ENCODE measurements at places on chromosomes 13 and 19.
A peak's percentile ranks its signal among the peaks of the same experiment; 100 is the strongest.

GRCh38 chr13:112561478-112561877, 26.5 kb downstream of the TUBGCP3 start:
- no peak for DNase-seq

- peak; percentile 89 for DNase-seq
Measured at GRCh38 chr19:48837051-48837524, 797 bp upstream of the HSD17B14 start.

DNA sequence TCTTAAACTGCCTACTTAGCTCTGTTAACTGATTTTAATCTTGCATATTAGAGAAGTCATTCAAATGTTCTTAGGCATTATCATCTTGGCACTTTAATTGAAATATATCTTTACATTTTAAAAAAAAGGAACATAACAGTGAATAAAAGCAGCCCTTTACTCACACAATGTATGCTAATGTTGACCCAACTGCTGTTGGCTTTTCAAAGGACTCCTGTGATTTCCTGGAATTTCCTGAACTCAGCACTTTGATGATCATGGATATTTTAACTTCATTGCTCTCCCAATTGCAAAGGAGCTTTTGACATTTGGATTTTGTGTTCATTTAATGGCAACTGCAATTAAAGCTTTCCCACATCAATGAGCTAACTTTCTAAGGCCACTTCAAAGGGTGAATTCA, 1230.3 kb downstream of the DIAPH3 start:
- no peak for DNase-seq

- DNase-seq = no peak
Measured at GRCh38 chr19:53172889-53173288, 14.0 kb upstream of the ZNF347 start.

GRCh38 chr13:39847336-39847735, 191.9 kb downstream of the COG6 start:
- no peak for DNase-seq

- DNase-seq = no peak
Measured at GRCh38 chr13:50609011-50609410, 234.5 kb downstream of the DLEU7 start.

GRCh38 chr13:111967572-111968201, 99.3 kb upstream of the SOX1 start:
- DNase-seq = no peak

- no peak for DNase-seq
Measured at GRCh38 chr13:32587811-32588170, 1.5 kb downstream of the PDS5B start.

- no peak for DNase-seq
Measured at GRCh38 chr13:40640845-40641458, 25.5 kb downstream of the FOXO1 start.

DNA sequence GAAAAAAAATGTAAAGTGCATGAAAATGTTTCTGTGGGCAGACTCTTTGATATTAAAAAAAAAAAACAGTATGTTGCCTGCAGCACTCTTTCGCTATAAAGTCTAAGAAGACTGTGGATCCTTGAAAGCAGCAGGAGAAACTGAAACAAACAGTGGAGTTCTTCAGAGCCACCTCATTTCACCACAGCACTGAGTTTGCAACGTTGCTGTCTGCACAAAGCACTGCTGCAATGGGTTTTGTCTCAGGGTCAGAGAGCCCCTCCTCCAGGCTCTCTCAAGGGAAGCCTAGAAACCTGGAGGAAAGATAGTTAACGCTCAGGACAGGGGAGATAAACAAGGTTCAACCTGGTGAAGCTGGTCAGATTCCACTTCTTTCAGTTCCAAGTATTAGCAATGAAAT, 248.7 kb downstream of the EFNB2 start:
- no peak for DNase-seq

GRCh38 chr13:24038841-24039330, 121.6 kb upstream of the SPATA13 start:
- DNase-seq = no peak

DNA sequence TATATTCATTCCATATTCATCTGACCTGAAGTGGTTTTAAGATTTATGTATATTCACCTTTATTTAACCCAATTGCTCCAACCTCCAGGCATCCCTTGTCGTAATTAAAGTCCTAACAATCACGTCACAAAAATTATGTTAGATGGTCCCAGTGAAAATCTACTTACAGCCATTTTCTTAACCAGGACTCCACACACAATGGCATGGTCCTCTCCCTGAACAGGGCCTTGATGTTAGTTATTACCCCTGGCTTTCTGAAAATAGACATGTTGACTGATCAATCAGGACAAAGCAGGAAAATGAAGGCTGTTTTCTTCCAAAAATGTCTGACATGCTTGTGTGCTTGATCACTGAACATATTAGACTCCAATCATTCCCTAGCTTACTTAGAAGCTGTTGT, 542.7 kb upstream of the SLITRK5 start:
- DNase-seq = no peak

DNA sequence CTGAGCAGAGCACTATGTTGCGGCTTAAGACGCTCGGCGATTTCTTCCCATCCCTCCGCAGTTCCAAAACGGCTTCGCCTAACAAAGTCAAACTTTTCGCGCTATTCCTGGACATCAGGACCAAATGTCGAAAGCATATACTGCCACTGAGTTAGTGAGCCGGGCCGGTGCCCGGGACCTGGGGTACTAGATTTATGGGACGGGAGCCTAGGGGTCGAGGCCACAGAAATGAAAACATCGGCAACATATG, 699 bp downstream of the RCBTB2 start:
- DNase-seq = no peak

DNA sequence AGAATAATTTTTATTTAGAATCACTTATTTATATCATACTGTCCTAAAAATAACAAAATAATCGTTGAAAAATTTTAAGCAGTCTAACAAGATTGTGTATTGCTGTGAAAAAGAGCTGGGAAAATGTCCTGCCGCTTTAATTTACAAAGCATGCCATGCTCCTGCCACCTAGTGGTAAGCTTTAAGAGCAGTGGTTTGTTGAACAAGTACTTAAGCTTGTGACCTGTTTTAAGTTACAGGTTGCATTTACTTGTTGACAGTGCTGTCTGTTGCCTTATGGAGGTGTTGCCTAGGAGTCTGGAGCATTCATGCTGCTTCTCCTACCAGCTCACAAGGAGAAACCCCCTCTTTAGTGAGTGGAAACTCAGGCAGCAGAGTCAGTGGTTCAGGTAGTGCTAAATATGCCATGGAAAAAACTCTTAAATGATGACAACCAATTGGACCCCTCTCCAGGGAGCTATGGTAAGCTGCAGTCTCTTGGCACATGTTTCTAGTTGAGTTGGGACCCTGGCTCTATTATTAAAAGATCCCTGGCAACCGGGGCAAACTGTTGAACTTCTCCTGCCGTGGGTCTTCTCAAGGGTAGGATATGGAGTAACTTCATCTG, 68.4 kb downstream of the SPATA13 start:
- DNase-seq = peak; percentile 59

DNA sequence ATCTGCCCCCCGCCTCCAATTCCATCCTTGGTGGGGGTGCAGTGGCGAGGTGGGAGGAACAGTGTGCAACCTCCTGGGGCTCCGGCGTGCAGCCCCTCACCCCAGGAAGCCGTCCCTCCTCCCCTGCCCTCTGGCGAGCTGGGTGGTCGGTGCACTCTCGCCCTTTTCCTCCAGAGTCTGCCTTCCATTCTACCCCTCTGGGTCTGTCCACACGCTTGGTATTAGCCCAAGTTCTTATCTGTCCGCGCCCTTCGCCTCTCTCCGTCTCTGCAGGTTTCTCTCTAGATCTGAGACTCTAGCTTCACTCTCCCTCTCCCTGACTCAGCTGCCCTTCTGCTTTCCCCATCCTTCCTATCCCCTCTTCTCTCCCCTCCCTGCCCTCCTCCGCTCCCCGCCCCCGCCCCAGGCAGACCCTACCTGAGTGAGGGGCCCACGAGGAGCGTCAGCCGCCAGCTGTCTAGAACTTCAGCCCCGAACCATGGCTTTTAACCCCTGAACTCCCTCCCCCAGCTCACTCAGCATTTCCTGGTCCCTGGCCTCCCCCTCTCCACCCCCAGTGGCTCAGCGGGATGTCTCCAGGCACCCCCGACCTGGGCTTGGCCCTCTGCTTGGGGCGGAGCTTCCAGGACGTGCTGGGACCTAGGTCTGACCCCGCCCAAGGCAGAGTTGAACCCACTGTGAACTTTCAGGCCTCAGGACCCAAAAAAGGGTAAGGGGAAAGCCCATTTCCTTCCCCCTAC, 499 bp upstream of the KLK13 start:
- no peak for DNase-seq

GRCh38 chr13:45896285-45896684, 44.7 kb upstream of the SIAH3 start:
- no peak for DNase-seq

- no peak for DNase-seq
Measured at GRCh38 chr13:70249332-70250064, 141.2 kb upstream of the KLHL1 start.

GRCh38 chr19:37698216-37698615, 21.3 kb downstream of the ZNF607 start:
- DNase-seq = no peak

GRCh38 chr19:35029737-35030256, 473 bp upstream of the SCN1B start:
- DNase-seq = no peak

GRCh38 chr19:48772503-48772953, 17.2 kb downstream of the FGF21 start:
- no peak for DNase-seq

GRCh38 chr19:41330946-41331678, 21.1 kb downstream of the CCDC97 start:
- no peak for DNase-seq

GRCh38 chr19:46254776-46255175, 25.2 kb downstream of the IGFL1 start:
- DNase-seq = no peak

- DNase-seq = no peak
Measured at GRCh38 chr19:16258440-16258903, 60.8 kb downstream of the AP1M1 start.

GRCh38 chr13:51726446-51727193, 77.3 kb downstream of the DHRS12 start:
- no peak for DNase-seq

DNA sequence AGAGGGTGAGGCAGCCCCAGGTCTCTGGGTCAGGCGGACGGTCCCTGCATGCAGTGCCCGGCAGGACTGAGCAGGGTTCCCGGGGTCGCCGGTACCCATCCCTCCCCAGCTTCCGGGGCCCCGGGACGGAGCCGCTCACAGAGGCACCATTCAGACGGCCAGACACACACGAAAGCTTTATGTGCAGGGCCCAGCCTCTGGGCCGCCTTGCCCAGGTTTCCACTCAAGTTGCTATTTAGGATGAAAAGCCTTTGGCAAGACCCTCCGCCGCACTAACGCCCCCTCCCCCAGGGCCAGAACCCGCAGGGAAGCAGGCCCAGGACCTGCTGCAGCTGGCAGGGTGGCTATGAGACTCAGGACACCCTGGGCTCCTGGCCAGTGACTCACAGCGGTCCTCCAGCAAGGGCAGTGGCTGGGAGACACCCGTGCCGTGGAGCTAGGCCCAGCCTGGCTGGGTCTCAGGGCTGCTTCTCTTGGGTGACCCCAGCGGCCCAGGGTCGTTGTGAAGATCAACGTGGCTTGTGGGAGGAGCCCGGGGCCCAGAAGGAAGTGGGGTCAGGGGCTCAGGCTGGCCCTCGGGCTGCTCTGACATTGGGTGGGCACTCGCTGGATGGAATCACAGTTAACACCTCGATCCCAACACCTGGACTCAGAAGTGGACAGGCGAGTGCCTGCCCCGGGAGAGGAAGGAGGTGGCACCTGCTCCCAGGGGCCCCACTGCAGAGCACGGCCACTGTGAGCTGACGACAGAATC, 4.8 kb downstream of the C19orf25 start:
- no peak for DNase-seq

DNA sequence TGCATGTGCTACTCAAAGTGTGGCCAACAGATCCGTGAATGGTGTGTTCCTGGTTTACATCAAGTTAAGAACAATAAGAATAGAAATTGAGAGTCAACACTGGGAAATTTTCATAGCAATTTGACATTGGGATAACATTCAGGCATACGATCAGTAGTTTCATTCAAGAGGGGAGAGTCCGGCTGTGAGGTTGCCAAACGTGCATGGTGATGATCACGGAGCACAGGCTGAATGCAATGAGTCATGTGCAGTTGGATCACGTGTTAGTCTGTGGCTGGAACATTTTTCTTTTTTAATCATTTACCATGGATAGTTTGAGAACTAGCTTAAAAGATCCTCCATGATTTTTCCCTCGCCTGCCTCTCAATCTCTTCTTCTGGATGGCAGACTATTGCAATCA, 2.5 kb upstream of the DCT start:
- DNase-seq = no peak

- DNase-seq = no peak
Measured at GRCh38 chr13:114021464-114022308, 47.8 kb upstream of the C13orf46 start.

- no peak for DNase-seq
Measured at GRCh38 chr13:95226932-95227695, 74.1 kb downstream of the ABCC4 start.

DNA sequence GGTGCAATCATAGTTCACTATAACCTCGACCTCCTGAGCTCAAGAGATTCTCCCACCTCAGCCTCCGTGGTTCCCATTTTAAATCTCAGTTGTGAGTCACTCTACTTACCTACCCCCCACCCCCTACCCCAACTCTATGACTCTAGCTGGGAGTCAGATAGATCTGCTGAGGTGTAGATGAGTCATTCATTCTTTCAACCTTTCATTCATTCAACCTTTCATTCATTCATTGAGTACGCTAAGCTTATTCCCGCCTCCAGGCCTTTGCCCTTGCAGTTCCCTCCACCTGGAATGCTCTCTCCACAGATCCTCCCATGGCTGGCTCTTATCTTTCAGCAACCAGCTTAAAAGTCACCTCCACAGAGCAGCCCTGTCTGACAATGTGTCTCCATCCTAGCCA, 1.1 kb upstream of the MAST1 start:
- DNase-seq = no peak

GRCh38 chr13:50636007-50636704, 207.3 kb downstream of the DLEU7 start:
- peak; percentile 19 for DNase-seq

DNA sequence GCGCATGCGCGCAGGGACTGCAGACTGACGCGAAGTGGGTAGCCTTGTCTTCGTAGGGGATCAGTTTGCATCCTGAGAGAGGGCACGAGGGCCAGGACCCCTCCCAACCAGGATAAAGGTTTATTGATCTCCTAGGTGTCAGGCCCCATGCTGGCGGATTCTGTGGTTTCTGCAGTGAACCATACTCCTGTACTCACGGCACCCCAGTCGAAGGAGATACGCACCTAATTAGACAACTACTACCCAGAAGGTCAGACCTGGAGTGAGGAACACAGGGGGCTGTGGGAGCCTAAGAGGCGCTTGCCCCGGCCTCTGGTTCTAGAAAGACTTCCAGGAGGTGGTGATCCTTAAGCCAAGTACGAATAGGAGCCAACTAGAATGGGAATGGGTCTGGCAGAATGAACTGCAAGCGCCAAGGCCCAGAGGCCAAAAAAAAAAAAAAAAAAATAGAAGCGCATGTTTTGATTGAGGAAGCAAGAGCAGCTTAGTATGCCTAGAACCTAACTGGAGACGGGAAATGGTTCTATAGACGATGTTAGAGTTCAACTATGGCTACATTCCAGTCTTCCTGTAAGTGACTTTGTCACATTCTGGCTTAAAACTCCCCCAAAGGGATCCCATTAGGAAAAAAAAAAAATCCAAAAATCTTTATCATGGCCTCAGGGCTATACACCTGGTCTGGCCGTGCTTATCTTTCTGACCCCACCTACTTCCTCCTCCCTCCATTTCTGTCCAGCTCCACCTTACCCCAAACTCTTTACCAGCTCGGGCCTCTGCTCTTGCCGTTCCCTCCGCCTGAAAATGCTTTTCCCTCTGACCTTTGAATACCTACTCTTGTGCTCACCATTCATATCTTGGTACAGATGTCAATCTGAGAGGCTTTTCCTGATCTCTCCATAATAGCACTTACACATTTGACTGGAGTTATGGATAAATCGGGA, 902 bp upstream of the ZNF428 start:
- DNase-seq = peak; percentile 91

Data from ovary (tissue), 10 donors.